ENCODE measurements at places on chromosomes 6 and 20.

- peak; percentile 89 for DNase-seq
Observed at GRCh38 chr20:29878281-29878741, 1379.2 kb upstream of the DEFB115 start.

- DNase-seq = no peak
Observed at GRCh38 chr6:52392944-52393343, 27.2 kb upstream of the EFHC1 start.

DNA sequence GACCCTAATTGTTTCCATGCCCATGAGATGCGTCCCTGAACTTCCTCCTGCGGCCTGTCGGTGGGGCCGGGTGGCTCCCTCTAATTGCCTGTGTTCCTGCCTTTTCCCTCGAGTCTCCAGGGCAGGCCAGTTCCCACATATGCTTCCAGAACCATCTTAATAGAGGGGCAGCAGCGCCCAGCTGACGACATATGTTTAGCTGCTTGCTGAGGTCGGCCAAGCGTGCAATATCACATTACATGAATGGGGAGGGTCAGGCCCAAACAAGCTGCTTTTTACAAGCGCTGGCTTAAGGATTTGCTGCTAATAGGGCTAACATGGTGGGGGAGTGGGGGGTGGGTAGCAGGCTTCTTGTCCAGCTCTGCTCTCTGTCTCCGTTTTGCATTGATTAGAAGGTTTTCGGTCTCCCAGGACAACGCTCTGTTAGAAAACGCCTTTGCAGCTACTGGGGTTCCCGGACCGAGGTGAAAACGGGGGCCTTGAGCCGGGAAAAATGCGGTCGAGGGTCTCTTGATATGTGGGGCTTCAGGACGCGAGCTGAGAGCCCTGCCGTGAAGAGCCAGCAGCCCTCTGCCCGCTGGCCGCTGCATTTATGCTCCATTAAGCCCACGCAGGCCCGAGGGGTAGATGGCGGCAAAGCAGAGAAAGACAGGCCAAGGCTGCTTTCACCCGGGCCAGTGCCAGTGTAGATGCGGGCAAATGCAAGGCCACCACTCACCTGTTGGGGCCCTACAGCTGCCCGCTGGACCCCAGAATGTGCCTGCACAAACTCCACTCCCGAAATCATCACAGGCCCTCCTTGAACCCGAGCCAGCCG is 308.5 kb downstream of the BMP7 start:
- DNase-seq = peak; percentile 71

DNA sequence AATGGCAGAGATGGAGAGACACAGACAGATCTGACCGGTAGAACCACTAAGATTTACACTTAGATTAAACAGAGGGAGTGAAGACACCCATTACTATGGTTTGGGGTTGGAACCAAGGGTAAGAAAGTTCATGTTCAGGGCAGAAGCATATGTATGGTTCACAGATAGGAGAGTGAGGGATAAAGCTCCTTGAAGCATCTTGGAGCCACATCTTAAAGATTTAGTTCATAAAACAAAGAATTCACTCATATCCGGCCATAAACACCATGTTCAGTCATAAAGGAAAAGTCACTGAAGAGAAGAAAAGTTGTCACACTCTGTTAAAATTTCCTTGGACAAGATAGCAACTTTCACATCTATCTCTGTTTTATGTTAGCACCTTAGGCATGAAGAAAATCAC is 18.0 kb downstream of the STX7 start:
- DNase-seq = no peak

DNA sequence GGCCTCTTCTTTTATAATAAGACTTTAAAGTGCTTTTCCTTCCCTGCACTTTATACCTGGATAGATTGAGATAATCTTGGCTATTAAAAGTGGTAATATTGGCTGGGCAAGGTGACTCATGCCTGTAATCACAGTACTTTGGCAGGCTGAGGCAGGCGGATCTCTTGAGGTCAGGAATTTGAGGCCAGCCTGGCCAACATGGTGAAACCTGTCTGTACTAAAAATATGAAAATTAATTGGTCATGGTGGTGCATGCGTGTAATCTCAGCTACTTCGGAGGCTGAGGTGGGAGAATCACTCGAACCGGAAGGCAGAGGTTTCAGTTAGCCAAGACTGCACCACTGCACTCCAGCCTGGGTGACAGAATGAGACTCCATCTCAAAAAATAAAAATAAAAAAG is 197.1 kb upstream of the RGS17 start:
- no peak for DNase-seq

GRCh38 chr20:42901689-42902440 is 287.8 kb downstream of the PTPRT start:
- no peak for DNase-seq

DNA sequence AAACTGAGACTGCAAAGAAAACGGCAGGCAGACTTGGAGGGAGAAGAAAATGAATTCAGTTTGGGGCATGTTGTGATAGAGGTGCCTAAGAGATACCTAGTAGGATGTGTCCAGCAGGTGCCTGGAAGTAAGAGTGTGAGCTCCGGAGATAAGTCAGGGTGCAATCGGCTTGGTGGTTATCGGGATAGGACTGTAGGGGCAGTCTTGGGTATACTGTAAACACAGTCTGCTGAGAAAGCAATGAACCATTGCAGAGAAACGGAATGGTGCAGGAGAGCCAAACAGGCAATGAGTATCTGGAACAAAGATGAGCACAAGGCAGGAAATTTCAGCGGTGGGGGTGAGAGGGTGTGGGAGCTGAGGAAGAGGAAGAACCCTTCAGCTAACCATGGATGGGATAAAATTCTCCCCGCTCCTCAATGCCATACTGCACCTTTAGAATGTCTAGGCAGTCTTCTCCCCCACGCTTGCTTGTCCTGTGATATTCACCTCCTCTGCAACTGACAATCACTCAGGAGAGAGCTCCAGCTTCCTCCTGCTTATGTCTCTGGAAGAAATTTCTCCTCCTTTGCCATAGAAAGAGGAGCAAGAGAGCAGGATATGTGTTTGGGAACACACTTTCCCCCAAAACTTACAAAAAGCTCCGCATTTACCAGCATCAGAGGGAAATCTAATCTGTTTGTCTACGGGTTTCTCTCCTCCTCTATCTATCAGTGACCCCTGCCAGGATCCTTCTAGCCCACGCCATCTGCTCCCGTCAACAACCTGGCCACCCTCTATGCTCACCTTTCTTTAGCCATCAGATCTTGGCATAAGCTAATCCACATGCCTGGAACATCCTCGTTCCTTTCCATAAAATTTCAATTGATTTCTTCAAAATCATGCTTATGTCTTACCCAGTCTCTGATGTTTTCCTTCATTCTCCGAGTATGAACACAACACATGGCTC is 381.7 kb upstream of the JARID2 start:
- DNase-seq = no peak

DNA sequence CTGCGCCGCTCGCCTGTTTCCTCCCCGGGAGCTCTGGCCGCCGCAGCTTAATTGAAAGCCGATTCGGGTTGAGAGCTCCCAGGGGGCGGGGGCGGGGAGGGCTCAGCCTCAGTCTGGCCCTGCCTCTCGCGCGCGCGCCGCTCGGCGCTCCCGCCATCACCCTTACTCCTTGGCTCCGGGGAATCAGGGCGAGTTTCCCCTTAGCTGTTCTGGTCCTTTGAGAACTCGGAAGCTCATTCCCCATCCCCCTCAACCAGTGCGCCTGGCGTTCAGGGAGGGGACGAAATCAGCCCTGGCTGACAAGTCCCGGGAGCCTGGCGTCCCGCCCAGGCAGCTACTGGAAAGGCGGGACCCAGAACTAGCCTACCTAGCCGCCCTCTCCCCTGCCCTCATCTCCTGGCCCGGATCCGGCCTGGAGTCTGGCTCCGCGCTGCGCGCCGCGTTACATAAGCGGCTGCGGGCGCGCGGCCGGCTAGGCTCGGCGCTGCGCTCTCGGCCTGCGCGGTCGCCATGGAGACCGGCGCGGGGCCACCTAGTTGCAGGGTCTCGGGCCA is 2.8 kb downstream of the SLC12A5 start:
- peak; percentile 80 for DNase-seq

DNA sequence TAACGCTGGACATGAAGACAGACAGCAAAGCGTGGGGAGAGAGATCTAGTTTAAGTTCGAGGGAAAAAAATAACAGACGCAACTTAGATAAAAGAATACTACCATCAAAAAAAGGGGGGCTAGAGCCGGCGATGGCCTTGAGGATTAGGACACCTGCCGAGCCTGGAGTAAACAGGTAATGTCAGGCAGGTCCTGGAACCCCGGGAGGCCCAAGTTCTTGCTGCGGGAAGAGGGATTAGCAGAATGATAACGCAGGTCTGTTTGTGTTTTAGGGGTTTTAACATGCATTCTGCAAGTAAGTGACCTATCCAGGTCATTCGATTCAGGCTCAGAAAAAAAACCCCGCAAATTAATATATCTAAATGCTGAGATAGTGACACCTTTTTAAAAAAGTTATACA is 754 bp upstream of the TMEM170B start:
- peak; percentile 49 for DNase-seq

DNA sequence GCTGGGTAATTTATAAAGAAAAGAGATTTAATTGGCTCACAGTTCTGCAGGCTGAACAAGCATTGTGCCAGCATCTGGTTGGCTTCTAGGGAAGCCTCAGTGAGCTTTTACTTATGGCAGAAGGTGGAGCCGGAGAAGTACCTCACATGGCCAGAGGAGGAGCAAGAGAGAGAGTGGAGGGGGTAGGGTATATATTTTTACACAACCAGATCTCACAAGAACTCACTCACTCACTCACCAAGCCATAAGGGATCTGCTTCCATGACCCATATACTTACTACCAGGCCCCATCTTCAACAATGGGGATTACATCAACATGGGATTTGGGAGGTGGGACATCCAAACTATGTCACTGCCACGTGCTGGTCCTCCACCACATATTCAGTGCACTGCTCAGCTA is 152.6 kb upstream of the PRND start:
- DNase-seq = no peak

GRCh38 chr20:58111310-58112016 is 117.0 kb downstream of the ANKRD60 start:
- DNase-seq = no peak

- DNase-seq = no peak
Observed at GRCh38 chr6:119821380-119821779, 471.8 kb upstream of the MAN1A1 start.

GRCh38 chr20:48298851-48299484 is 513.7 kb upstream of the SULF2 start:
- DNase-seq = peak; percentile 99

DNA sequence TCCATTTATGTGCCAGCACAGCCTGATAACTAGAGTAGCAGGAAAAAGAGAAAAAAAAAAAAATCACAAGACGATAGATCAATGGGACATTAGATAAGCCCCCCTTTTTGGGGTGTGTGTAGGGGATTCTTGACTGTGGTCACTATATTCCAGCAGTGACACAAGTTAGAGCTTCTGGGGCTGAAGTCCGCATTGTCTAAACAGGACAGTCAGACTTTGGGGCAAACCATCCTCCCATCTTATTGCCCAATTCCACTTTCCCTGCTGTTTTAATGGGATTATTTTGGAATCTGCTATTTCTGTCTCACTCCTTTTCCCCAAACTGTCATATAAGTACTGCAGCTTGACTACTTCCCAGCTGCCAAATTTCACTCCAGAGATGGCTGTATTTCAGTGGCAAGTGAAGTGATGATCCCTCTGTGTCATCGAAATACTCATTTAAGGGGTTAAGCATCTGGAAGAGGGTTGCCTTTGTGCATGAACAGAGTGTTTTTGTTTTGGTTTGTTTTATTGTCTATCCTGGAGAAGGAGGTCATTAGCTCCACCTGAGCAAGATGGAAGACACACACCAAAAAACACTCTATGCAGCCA is 182.5 kb downstream of the ATXN1 start:
- DNase-seq = no peak

GRCh38 chr6:87705070-87705691 is 3.1 kb upstream of the AKIRIN2 start:
- DNase-seq = no peak

GRCh38 chr6:14665827-14666724 is 548.5 kb downstream of the CD83 start:
- no peak for DNase-seq

- DNase-seq = no peak
Observed at GRCh38 chr6:157390273-157391060, 9.5 kb downstream of the ZDHHC14 start.

GRCh38 chr6:108277831-108278230 is 17.0 kb upstream of the SNX3 start:
- no peak for DNase-seq

GRCh38 chr20:39855799-39856198 is 833.2 kb downstream of the MAFB start:
- no peak for DNase-seq

GRCh38 chr6:45326698-45327417 is 1.3 kb upstream of the RUNX2 start:
- DNase-seq = no peak

- DNase-seq = no peak
Observed at GRCh38 chr6:144928847-144929246, 643.7 kb downstream of the UTRN start.

DNA sequence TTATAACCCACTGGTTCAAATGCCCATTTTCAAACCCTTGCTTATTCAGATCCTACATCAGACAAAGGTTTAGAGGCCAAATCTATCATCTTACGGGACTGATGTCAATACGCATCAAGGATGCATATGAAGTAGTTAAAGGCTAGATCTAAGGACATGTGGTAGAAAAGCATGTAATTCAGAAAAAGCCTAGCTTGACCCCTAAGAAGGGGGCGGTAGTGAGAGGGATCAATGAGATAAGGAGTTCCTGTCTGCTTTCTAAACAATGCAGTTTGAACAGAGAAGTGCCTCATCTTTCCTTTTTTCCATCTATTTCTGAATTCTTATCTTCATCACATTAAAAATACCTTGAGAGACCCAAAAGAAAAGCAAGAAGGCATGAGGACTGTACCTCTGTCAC is 237.7 kb downstream of the ARHGAP18 start:
- no peak for DNase-seq

GRCh38 chr20:61055180-61056010 is 196.7 kb upstream of the CDH4 start:
- no peak for DNase-seq

DNA sequence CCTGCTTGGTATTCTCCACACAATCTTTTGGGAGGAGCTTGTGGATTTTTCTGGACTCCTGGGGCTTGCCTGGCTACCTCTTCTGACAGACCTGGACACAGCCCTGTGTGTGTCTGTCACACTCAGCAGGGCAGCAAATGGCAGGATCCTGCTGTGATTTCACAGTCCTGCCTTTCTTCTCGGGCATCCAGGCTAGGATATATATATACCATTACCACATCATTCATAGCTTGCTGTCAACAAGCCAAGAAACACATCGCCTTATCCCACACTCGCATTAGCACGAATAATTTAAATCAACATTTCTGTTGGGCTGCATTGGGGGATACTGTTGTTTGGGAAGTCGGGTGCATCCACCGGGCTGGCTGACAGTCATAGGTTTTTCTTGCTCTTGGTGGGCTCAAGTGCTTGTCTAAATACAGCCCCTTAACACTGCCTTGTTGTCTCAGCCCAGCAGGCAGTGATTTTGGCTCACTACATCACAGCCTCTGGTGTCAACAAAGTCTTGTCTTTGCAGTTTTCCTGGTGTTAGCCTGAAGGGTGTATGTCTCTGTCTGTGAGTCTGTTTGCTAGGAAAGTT is 154.9 kb upstream of the FERMT1 start:
- DNase-seq = no peak

GRCh38 chr6:106397431-106397830 is 36.9 kb downstream of the CRYBG1 start:
- DNase-seq = no peak

- DNase-seq = no peak
Observed at GRCh38 chr6:117890172-117890571, 16.9 kb upstream of the SLC35F1 start.

- no peak for DNase-seq
Observed at GRCh38 chr6:19472153-19472552, 365.0 kb upstream of the ID4 start.

GRCh38 chr20:35831029-35831428 is 59.2 kb downstream of the PHF20 start:
- no peak for DNase-seq
